T-helper 2 cell (primary cell): ENCODE measurements at places on chromosomes 7 and 10.

DNA sequence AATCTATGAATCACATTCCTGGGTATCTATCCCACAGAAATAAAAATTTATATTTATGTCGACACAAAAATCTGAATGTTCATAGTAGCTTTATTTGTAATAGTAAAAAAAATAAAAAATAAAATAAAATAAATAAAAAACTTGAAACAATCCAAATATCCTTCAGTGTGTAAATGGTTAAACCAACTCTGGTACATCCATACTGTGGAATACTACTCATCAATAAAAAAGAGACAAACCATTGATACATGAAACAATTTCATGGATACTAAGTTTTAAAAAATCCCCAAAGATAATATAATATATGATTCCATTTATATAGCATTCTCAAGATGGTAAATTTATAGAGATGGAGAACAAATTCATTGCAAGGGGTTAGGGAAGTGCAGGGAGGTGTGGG lies 48.6 kb downstream of the USP6NL start:
- DNase-seq = no peak

GRCh38 chr7:43648473-43649406 lies 65.8 kb downstream of the STK17A start:
- peak; percentile 63 for DNase-seq

DNA sequence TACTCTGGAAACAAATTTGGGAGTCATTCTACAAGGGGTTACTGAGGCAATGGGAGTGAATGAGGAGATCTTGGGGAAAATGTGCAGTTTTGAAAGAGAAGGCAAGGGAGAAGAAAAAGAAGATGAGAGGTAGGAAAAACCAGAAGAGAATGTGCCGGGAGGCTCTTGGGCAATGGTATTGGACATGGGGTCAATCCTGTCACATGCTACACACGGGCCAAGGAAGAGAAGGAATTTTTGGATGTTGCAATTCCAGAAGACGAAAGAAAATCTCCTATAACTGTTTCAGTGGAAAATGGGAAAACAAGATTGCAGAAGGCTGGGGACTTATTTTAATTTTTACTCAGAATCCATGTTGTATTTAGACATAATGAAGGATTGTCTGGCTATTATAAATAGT lies 615.0 kb downstream of the PHTF2 start:
- no peak for DNase-seq

- DNase-seq = no peak
These were observed 2.1 kb downstream of the PAXIP1 start for GRCh38 chr7:155000795-155001194.

- DNase-seq = no peak
These were observed 124.8 kb downstream of the TCERG1L start for GRCh38 chr10:131186547-131187253.

DNA sequence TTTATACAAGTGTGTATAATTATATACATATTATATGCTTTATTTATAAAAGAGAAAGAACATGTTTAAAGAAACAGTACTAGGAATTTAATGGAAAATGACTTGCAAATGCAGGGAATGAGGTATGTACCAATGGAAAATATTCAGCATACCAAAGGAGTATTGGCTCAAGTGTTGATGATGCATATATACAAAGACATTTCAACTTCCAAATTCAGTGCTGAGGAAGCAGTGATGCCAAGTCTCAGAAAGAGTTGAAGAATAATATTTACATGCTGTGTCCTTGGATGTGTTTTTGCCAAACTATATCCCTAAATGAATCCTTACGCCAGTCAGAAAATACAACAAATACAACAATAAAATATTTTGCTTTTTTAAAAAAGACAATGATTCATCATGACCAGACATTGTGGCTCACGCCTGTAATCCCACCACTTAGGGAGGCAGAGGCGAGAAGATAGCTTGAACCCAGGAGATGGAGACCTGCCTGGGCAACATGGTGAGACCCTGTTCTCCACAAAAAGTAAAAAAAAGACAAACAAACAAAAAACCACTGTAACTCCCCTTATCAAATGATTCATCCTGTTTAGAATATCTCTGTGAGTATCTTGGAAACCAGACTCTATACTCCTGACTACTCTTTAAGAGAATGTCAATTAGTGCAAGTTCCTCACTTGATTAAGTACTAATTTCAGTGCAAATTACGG lies 157.2 kb downstream of the CHRM2 start:
- no peak for DNase-seq

GRCh38 chr10:6221192-6221940 lies 18.6 kb downstream of the PFKFB3 start:
- DNase-seq = no peak

GRCh38 chr7:115689941-115690340 lies 340.6 kb downstream of the TFEC start:
- DNase-seq = no peak

GRCh38 chr10:103740611-103741010 lies 114.8 kb downstream of the SH3PXD2A start:
- no peak for DNase-seq

DNA sequence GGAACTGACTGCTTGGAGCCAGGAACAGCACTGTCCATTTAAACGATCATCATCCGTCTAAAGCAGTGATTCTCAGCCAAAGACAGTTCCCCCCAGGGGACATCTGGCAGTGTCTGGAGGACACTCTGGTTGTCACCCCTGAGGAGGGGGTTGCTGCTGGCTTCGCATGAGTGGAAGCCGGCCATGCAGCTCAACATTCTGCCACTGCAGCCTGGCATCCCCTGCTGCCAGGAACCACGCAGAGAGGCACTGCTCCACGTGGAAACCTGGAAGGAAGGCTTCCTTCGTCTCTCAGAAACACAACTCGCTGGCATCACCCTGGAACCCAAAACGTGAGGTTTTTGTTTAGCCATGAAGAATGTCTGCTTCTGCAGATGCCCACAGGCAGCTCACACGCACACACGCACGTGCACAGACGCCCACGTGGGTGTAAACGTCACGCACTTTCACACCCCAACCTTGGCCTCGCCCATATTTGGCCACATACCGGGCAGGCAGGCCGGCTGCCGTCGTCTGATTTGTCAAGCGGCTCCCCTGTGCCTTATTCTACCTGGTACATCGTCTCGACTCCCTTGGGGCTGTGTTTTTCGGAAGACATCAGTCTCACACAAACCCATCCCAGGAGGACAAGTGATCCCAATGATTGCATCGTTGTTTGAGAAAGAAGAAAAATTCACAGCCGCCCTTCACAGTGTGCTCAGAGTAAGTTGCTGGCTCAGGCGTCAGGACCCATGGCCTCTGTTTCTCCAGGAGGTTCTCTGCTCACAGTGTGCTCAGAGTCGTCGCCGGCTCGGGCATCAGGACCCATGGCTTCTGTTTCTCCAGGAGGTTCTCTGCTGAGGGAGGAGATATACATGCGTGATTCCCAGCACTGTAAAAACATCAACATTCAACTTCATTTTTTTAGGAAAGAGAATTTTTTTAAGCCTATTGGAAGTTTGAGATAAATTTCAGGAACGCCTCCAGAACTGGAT lies 127.2 kb upstream of the PPP2R2D start:
- no peak for DNase-seq

- DNase-seq = no peak
These were observed 122.1 kb downstream of the LRMDA start for GRCh38 chr10:75553550-75553949.

GRCh38 chr7:135684136-135684535 lies 21.8 kb downstream of the STMP1 start:
- DNase-seq = no peak

DNA sequence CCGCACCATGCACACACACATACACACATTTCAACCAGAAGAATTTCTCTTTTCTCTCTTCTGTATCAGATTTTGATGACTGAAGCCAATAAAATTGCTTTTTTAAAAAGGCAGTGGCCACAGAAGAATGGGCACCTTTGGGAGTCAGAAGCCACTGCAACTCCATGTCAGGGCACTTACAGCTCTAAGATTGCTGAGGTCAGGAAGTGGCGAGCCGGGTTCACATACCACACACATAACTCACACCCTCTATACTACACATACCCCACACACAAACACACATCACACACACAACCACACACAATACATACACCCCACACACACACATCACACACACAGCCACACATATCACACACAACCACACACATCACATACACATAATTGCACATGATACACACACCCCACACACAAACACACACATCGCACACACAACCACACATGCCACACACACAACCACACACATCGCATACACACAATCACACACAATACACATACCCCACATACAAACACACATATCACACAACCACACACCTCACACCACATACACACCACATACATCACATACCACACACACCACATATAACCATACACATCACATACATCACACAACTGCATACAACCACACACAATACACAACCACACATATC lies 31.2 kb downstream of the GPRIN2 start:
- DNase-seq = no peak

DNA sequence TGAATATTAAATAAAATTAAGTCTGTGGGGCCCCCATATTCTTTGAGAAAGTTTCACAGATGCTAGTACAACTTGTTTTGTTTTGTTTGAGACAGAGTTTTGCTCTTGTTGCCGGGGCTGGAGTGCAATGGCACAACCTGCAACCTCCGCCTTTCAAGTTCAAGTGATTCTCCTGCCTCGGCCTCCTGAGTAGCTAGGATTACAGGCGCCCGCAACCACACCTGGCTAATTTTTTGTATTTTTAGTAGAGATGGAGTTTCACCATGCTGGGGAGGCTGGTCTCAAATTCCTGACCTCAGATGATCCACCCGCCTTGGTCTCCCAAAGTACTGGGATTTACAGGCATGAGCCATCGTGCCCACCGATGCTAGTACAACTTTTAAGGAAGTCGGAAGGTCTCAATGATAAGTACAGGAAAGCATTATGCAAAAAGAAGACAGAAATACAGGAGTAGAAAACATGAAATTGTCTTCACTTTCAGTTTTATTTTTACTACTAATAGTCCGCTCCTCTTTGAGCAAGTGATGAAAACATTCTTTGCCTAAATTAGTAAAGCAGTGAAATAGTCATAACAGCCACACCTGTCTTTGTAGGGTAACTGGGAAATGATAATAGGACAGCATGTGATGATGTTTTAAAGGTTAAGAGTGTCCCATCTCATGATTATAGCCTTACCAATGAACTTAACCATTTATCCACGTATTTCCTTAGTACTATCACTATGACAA lies 147.5 kb downstream of the SEMA3D start:
- no peak for DNase-seq

DNA sequence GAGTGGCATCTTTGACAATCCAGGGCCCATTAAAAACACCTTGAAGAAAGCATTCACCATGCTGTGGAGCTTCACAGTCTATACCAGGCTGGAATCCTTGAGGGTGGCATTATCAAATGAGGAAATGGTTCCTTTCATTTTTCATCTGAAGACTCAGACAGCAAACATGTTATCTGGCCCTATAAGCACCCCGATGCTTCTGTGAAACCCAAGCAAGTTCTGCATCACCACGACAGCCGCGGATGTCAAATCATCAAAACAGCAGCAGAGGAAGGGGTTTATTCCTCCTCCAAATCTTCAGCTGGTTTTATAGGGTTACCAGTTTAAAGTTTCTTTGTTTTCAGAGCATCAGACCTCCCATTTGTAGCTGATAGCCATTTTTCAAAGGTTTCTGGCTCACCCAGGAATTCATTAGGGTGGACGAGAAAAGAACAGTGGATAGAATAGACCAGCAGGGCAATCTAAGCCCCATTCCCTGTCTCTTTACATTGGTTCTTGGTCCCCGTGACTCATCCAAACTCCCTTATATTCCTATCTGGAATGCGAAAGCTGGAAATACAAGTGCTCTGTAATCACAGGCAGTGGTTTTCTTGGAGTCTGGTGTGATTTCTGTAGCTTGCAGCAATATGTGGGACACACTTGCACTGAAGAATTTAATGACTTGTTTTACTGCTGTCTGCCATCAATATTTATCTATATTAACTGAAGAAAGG lies 217.9 kb downstream of the SKAP2 start:
- no peak for DNase-seq

DNA sequence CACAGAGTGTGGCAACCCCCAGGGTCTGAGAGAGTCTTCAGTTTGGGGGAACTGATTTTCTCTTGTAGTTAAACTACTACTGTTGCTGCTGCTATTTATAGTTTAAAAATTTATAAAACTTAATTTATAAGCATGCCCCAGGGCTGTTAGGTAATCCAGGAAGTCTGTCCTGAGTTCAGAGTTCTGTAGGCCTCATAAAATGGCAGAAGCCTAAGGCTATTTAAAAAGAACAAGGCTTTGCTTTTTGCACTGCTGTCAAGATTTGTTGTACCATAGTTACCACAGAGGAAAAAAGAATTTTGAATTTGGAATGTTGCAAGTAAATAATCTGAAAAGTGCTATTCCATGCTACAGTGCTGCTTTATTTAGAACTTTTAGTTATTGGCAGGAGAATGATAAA lies 66.1 kb downstream of the AGK start:
- no peak for DNase-seq

DNA sequence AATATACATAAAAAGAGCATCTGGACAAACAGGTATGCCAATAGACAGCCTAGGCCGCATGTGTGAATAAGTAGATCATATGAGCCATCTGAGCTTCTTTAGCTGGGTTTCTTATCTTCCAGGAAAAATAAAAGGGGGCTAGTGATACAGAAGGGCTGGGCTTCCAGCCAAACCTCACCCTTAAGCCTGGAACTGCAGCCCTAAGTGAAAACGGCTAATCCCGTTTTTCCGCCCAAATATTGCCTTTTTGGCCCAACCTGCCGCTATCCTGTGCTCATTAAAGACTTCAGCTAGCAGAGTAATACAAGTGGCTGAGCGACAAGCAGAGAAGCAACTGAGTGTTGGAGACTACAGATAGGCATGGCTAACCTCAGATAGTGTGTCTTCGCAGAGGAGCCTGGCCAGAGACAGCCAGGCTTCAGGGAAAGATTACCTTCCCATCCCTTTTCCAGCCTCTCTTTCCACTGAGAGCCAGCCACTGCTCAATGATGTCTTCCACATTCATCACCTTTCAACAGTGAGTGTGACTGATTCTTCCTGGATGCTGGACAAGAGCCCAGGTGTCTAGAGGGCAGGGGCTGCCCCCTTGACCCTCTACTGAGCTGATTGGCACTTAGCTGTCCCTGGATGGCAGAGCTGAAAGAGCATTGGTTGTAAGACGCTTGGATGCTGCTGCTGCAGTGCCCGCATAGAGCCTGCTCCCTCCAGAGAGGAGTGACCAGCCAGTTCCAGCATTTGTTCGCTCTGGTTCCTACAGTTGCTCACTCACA lies 108.9 kb downstream of the ITGB8 start:
- DNase-seq = no peak

- DNase-seq = no peak
These were observed 42.4 kb downstream of the P4HA1 start for GRCh38 chr10:73054286-73054685.
